H9 (cell line): ENCODE measurements at places on chromosomes 11 and 22. TPM values are rescaled to one million over a fixed set of nuclear protein-coding genes. Genes with fewer than 3 reads are reported as not detected.
A peak's percentile ranks its signal among the peaks of the same experiment; 100 is the strongest.

GRCh38 chr11:69695581-69695980, 8.2 kb downstream of the FGF19 start:
- no peak for DNase-seq

- DNase-seq = no peak
Measured at GRCh38 chr11:97332271-97332670, 942.5 kb downstream of the JRKL start.

- peak; percentile 72 for DNase-seq
Measured at GRCh38 chr11:47399860-47400767, 8.3 kb upstream of the SLC39A13 start.

DNA sequence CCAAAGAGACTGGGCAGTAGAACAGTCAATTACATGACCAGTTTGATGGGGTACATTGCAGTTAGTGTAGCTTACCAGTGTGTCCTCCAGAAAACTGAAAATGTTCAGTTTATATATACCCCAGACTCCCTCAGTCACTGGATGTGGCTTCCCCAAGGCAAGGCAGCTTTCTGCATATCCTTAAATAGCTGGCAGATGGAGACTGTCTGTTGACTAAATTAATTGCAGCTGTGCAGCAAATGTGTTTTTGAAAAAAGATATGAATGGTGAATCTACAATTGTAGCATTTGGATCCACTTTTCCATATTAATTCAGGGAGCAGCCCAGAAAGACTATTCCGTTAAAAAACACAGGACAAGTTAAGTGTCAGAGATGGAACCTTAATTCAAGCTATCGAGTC, 565.1 kb upstream of the CCDC179 start:
- DNase-seq = no peak

Gene MS4A3
- not detected in 2 replicates for total RNA-seq

Gene GAB4
- total RNA-seq = not detected in 2 replicates

Gene FGF19
- 7.4 and 7.7 TPM in 2 replicates for total RNA-seq

Gene ZNF214
- 4.0 and 5.0 TPM in 2 replicates for total RNA-seq
